ENCODE measurements at places on chromosomes 3 and 15.

- DNase-seq = no peak
Measured at GRCh38 chr3:171829841-171830517, 13.2 kb upstream of the TMEM212 start.

DNA sequence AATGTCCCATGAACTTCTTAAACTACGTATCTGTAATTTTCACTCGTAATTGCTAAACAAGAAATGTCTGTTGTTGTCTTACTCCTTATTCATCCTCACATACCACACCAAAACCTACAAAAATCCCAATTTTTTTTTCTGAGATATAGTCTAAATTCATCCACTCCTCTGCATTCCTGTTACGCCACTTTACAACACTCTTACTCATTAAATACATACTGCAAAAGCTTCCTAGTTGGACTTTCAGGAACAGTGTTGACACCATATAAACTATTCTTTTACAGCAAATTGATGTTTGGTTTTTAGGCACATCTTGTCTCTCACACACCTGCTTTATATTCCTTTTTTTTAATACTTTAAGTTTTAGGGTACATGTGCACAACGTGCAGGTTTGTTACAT lies 934.9 kb upstream of the CADM2 start:
- no peak for DNase-seq

DNA sequence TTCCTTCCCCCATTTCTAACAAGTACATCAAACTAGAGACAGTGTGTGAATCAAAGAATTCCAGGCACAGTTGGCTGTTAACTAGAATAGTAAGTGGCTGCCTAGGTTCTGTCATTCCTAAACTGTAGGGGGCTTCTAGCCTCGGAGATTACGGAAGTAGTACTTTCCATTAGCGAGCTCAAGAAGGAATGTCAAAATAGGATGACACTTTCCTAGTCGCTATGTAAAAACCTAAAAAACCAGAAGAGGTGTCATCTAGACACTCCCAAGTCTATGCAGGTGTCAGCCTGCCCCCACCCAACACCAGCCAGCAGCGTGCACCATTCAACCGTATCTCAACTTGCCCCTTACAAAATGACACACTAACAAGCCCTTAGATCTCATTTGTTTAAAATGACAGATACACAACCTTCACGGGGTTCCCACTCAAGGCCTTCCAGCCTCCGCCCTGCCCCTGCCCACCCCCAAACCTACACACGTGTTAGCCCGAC lies 874 bp downstream of the INO80 start:
- DNase-seq = no peak

- DNase-seq = no peak
Measured at GRCh38 chr3:64081235-64081630, 57.9 kb upstream of the PSMD6 start.

GRCh38 chr3:50195501-50196252 lies 4.3 kb downstream of the GNAT1 start:
- DNase-seq = no peak

GRCh38 chr3:170513642-170514041 lies 72.2 kb downstream of the SLC7A14 start:
- no peak for DNase-seq

- no peak for DNase-seq
Measured at GRCh38 chr15:67305506-67305905, 50.9 kb downstream of the IQCH start.

- peak; percentile 4 for DNase-seq
Measured at GRCh38 chr3:87298111-87298718, 21.8 kb upstream of the POU1F1 start.

DNA sequence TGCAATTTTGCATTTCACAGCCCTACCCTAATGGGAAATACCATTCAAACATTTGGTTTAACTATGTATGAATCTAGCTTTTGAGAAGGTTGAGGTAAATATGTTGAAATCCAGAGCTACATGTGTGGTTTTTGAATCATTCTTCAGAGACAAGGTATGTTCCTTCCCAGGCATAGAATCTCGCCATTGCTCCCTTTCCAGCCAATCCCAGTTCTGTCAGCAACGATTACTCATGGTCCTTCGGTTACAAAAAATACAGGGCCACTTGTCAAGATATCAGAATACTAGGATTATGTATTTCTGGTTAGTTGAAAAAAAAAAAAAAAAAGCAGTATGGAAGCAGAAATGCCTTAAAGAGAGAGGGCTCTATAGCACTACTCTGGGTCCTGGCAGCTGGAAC lies 182.4 kb downstream of the RBMS3 start:
- DNase-seq = no peak

GRCh38 chr3:160904691-160905090 lies 148.7 kb downstream of the PPM1L start:
- DNase-seq = no peak

GRCh38 chr3:23807424-23808015 lies 1.8 kb downstream of the UBE2E1 start:
- DNase-seq = no peak

GRCh38 chr3:169240786-169241486 lies 422.6 kb downstream of the MECOM start:
- no peak for DNase-seq

GRCh38 chr3:28476194-28476593 lies 127.6 kb upstream of the AZI2 start:
- peak; percentile 6 for DNase-seq

- DNase-seq = no peak
Measured at GRCh38 chr3:135056733-135057310, 261.8 kb downstream of the EPHB1 start.

DNA sequence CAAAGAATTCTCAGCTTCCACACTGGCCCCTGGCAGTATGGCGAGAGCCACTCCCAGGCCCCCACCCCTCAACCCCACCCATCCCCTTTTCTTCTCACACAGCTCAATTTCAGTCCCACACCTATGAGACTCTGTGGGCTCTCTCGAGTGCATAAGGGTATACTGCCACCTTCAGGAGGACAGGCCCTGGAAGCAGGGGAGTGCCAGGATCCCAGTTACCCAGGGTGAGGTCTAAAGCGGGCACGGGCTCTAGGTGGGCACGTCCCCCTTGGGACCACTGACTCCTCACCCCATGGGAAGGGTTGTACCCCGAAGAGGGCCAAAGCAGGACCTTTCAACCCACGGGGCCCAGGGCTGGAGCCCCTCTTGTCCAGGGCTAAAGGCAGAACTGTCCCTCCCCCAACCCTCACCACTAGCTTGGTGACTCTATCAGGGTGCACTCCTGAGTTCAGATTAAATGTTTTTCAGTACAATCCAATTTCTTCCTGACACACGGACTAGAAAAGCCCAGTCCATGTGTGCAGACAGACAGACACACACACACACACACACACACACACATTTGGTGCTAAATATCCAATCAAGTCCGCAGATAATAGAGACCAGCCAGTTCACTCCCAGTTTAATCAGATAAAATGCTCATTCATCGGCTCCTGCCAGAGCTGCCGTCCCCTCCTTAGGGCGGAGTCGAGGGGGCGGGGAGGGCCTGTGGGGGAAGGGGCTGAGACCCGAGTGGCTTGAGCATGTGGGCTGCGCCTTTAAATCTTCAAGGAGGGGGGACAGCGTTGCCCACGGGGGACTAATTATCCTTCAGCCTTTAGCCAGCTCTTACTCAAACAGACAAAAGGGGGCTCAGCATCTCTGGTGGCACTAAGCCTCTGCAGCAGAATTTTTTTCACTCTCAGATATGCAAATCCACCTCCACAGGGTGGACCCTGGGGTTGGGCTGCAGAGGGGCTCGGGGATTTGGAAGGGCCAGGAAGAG lies 59.3 kb downstream of the CYP11A1 start:
- peak; percentile 38 for DNase-seq

GRCh38 chr3:147269907-147270306 lies 136.4 kb downstream of the ZIC4 start:
- no peak for DNase-seq

- DNase-seq = no peak
Measured at GRCh38 chr3:186857743-186858142, 15.2 kb downstream of the ADIPOQ start.

DNA sequence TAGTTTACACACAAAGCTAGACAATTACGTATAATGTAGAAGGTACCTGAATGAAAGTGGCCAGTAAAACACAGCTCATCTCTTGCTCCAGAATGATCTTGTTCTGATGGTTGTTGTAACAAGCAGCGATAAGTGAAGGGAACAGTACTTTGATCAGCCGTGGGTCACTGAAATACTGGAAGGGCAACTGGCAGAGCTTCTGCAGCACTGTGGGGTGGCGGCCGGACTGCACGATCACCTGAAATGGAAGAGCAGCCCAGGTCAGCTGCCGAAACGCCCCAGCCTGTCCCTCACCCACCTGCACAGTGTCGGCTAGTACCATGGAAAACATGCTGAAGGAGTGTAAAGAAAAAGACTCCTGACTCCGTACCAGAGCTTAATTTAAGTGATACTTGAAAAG lies 17.3 kb downstream of the ISL2 start:
- no peak for DNase-seq

DNA sequence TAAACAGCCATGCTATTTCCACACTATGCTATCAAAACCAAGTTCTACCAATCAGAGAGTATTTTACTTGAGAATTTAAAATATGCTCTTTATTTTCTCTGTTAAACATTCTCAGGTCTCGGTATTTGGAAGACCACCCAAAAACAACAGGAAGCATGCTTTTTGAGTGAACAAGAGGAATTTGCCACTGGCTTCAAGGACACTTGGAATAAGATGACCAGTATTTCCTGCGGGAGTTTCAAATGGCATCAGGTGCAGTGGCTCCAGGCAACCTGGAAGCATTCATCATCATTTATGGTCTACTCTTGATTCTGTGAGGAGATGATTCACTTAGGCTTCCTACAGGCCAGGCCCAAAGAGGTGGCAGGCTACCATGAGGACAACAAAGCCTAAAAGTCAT lies 305.7 kb upstream of the ATP11B start:
- peak; percentile 54 for DNase-seq

DNA sequence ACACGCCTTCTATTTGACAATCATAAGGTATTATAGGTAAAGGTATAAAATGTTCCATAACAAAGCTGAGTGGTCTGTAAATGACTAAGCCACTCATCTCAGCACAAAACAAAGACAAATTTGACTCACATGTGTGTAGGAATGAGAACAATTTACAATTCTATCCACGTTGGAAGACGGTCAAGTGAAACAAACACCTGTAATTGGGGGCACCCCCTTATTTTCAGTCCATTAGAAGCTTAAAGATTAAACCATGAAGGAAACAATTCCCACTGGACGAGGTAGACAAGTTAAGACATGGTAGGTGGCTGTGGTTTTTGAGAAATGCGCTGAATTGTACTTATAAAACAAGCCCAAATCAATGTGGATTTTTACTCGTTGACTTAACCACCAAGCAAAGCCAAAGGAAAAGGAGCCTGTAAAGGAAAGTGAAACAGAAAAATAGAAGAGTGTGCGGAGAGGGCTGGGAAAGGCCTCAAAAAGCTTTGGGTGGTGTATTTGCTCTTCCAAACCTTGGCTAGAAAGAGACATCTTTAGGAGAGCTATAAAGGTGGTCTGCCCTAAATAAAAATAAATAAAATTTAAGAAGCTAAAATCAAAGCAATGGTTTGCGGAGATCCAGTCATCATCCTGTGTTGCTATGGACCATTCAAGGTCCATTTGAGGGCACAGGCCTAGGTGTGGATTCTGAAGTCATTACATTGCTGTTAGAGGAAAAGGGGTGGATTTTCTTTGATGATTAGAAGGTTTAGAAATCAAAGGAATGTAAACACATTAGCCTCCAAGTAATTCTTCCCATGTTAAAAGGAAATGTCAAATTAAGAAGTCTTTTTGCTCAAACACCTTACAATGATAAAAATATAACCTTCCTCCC lies 135.0 kb downstream of the TFG start:
- no peak for DNase-seq

DNA sequence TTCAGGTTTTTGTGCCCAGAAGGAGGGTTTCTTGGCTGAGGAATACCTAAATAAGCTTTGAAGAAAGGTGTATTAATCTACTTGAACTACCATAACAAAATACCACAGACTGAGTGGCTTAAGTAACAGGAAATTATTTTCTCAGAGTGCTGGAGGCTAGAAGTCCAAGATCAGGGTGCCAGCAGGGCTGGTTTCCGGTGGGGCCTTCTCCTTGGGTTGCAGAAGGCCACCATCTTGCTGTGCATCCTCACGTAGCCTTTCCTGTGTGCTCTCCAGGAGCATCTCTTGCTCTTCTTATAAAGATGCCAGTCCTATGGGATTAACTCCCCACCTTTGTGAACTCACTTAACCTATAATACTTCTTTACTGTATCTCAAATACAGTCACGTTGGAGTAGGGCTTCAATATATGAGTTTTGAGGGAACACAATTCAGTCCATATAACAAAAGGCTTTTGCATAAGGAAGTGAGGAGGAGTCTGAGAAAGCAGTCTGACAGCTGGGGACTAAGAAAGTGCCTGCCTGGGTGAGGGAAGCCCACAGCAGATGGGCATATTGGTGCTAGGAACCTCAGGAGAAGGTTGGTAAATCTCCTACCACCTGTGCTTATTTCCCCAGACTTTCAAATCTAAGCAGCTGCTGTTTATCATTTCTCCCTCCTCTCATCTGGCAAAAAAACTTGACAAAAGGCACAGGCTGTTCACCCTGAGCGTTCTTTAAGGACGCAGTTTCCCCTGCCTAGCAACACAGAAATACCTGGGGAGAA lies 89.6 kb upstream of the CBLB start:
- no peak for DNase-seq

DNA sequence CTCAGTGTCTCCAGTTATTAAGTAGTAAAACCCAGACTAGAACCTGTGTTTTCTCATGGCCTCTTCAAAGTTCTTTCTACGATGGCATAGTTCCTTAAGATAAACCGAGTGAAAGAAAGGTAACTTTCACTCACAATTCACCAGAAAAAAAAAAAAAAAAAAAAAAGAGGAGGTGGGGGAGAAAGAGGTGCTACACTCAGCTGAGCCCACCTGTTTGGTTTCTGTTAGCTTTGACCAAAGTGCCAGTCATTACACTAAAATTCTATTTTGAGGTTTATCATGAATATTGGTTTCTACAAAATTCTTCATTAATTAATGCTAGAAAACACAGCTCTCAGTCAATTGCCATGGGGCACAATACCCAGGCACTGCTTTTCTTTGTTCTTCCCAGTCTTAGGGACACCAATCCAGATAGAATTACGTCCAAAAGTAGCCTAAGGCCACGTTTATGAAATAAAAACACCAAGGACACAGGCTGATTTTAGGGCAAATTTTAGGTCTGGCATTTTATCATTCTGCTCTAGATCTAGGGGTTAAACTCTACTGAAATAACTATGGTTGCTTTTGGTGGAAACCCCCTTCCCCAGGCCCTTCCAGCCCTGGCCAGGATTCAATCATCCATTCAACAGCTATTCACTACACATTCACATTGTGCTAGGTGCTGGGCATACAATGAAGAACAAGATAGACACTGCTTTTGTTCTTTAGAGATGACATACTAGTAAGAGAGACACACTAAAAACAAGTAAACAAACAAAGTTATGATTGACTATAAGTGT lies 1097.8 kb downstream of the FHIT start:
- no peak for DNase-seq

- peak; percentile 45 for DNase-seq
Measured at GRCh38 chr15:60363087-60363549, 34.7 kb downstream of the ANXA2 start.

DNA sequence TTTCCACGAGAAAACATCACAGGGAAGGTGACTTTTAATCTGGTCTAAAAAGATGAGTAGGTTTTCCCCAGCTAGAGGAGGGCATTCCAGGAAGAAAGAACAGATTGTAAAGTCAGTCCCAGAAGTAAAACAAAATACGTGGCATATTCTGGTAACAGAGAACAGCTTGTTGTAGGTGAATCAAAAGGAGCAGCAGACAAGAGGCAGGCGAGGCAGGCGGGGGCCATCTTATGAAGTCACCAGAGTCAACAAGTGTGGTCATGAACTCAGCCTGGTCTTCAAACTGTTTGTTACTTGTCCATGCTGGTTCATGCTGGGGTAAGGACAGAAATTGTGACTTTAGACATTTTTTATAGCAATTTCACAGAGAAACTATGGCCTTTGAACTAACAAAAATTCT lies 4.0 kb upstream of the POPDC2 start:
- no peak for DNase-seq
